ENCODE measurements at places on chromosomes 13 and 19.

GRCh38 chr19:2650515-2650914 lies 52.0 kb downstream of the GNG7 start:
- DNase-seq, result no peak

DNA sequence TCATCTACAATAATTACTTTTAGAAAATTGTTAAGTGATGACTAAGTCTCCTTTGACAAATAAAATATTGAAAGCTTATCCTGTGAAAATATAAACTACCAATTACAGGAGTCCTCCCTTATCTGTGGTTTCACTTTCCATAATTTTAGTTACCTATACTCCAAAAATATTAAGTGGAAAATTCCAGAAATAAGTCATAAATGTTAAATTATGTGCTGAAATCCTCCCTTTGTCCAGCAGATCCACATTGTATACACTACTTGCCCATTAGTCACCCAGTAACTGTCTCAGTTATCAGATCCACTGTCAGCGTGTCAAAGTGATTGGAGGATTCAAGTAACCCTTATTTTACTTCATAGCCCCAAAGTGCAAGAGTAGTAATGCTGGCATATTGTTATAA lies 98.1 kb downstream of the SERP2 start:
- no peak for DNase-seq

GRCh38 chr13:37869506-37869755 lies 141 bp downstream of the TRPC4 start:
- no peak for DNase-seq

GRCh38 chr13:66069570-66069969 lies 1160.6 kb downstream of the PCDH9 start:
- DNase-seq, result no peak

DNA sequence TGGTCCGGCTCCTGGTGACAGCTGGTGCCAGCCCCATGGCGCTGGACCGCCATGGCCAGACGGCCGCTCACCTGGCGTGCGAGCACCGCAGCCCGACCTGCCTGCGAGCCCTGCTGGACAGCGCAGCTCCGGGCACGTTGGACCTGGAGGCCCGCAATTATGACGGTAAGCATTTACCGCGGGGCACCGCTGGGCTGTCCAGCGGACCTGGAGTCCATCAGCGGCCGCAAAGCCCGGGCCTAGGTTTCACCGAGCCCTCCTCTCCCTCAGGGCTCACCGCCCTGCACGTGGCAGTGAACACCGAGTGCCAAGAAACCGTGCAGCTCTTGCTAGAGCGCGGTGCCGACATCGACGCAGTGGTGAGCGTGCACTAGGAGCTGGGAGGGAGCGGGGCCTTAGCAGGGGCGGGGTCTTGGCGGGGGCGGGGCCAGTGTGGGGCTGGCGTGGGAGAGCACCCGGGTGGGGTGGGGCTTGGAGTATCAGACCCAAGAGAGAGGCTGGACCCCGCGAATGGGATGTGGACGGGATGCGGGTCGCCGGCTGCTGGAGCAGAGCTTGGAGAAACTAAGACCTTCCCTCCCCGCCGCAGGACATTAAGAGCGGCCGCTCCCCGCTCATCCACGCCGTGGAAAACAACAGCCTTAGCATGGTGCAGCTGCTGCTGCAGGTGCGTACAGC lies 8.7 kb downstream of the BCL3 start:
- DNase-seq, result no peak

DNA sequence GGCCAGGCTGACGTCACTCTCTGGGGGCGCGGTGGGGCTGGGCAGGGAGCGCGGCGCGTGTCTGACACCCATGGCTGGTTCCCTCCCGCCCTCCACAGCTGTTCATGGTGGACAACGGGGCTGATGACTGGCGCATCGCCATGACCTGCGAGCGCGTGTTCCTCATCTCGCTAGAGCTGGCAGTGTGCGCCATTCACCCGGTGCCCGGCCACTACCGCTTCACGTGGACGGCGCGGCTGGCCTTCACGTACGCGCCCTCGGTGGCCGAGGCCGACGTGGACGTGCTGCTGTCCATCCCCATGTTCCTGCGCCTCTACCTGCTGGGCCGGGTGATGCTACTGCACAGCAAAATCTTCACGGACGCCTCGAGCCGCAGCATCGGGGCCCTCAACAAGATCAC lies 14.7 kb downstream of the KCNN1 start:
- DNase-seq, result no peak

DNA sequence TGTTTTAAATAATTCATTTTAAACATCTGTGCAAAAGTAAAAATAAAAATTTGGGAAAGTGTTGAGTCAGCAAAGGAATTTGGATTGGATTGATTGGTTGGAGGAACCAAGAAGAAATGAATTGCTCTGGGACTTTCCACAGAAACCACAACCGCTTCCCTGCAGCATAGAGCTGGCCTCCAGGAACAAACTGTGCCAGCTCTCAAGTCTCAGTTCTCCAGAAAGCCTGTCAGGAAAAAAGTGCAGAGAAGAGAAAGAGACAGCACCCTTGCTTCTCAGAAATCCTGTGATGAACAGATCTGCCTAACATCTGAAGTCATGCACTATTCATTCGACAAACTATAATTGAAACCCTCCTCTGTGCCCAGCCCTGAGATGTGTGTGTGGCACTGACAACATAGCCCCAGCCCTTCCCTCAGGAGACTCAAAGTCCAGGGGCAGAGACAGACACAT lies 14.8 kb downstream of the LYPD3 start:
- DNase-seq, result no peak

Data from T follicular helper cell (primary cell).